ENCODE measurements at places on chromosomes 5 and 9.

- no peak for DNase-seq
Measured at GRCh38 chr5:116661419-116661818, 86.8 kb upstream of the SEMA6A start.

DNA sequence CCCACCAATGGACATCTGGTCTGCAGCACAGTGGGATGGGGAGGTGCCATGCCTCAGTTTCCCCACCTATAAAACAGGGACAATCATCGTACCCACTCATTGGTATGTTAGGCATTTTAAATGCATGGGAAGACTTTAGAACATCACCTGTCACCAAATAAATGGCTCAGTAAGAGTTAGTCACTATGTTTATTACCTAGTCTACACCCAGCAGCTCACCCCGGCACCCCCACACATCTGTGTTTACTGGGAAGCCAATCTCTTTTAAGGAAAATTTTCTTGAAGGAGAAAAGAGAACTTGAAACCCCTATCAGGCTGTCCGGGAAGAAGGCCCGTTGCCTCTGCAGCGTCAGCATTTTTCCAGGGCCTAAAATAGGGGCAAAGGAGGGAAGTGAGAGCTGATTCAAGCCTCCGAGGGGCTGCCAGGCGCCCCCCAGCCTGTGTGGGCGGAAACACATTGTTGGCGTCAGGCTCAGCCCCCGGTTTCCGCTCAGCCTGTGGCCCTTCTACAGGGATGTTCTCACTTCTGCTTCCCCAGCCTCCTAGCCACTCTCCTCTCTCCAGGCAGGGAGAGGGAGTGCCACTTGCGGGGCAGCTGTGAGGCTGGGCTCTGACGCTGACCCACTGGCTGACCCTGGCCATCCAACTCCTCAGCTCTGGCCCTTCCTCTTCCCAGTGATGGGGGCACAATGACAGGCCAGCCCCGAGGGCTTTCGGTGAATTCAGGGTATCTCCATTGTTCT lies 4.6 kb downstream of the CSF1R start:
- DNase-seq, result no peak

DNA sequence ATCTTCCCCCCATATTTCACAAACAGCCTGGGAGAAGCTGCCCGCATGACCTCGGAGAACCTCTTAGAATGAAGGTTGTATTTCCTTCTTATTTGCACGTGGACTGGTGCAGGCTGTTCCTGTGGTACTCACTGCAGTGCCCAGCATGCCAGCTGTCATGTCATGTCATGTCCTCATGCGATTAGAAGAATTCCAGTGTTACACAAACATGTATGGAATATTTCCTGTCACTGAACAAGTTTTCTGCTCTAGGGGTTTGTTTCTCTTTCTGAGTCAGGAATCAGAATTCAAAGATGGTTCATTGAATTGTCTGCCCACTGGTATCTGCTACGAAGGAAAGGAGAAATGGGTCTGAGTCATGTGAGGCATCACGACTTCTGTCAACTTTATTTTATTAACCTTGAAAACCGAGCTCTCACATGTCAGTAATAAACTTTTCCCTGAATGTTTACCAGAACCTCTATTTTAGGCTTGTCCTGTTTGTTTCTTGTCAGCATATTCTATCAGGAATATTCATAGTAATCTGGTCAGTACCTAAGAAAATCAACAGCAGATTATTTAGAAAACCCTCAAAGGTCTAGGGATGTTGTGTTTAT lies 415.6 kb downstream of the GADD45G start:
- no peak for DNase-seq

DNA sequence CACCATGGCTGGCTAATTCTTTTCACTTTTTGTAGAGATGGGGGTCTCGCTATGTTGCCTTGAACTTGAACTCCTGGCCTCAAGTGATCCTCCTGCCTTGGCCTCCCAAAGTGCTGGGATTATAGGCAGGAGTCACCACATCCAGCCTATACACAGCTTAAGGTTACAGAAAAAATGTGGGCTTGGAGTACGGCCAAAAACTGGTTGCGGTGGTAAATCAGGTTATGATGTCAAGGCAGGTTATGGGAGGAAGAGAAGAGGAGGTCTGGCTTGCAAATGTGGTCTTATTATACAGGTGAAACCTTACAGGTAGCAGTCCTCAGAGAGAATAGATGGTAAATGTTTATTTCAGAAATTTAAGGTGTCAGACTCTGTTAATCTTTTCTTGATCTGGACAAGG lies 30.7 kb upstream of the SYK start:
- DNase-seq, result no peak

GRCh38 chr9:137175345-137175961 lies 3.6 kb upstream of the TMEM210 start:
- no peak for DNase-seq

- no peak for DNase-seq
Measured at GRCh38 chr5:133331941-133332340, 280.1 kb downstream of the HSPA4 start.

DNA sequence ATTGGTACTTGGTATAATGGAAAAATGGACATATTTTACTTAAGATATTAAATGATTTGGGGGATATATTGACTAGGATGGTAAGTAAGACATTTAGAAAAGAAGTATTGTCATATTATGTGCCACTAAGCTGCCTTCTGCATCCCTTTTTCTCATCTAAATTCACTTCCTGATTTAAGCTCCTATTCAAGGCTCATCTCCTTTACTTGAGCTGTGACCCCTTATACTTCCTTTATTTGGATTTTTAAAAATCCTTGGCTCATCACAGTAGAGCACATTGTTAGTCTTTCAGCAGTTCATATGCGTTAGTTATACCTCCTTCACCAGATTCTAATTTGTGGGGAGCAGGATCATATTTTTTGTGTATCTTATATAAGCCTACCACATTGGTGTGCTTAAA lies 6.6 kb downstream of the COMMD10 start:
- no peak for DNase-seq

- DNase-seq, result no peak
Measured at GRCh38 chr5:57939771-57940170, 457.2 kb upstream of the ACTBL2 start.

DNA sequence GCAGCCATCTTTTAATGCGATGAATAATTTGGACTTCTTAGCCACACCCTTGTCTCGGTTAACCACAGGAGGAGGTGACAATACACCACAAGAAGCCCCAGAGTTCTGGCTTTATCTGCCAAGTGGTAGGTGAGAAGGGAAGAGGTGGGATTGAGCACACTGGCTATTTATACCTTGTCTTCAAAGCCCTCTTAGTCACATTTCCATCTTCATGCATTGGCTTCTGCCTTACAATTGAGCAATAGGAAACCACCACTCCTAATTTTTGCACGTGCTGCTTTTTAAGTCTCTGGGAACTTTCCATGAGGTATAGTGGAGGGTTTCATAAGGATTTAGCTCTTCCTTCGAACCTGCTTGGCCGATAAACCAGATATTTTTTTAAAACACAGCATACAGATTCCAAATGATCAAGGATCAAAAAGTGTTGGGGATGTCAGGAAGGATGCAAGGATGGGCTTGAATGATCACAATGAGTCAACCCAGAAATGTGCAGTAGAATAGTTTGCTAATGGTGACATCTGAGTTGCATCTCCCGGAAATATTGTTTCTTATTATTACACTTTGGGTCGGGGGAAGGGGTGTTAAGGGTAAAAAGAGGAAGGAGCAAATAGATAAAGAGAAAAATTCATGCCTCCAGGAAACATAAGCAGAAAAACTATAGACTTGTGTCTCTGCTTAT lies 25.5 kb downstream of the PLAC8L1 start:
- no peak for DNase-seq

DNA sequence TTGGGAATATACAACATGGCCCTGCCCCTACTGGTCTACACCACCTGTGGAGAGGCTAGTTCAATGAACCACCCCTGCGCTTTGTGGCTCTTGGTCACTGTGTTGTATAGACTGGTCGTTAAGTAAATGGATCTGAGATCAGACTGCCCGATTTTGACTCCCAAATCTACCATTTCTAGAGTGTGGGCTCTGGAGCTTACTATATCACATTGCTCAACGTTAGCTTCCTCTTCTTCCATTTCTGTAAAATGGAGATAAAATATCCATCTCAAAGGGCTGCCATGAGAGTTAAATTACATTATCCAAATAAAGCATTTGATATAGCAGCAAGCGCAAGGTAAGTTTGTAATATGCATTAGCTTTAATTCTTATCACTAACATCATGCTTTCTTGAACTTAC lies 52.7 kb upstream of the IFNK start:
- DNase-seq, result no peak
